ENCODE measurements at places on chromosomes 13 and 19.

DNA sequence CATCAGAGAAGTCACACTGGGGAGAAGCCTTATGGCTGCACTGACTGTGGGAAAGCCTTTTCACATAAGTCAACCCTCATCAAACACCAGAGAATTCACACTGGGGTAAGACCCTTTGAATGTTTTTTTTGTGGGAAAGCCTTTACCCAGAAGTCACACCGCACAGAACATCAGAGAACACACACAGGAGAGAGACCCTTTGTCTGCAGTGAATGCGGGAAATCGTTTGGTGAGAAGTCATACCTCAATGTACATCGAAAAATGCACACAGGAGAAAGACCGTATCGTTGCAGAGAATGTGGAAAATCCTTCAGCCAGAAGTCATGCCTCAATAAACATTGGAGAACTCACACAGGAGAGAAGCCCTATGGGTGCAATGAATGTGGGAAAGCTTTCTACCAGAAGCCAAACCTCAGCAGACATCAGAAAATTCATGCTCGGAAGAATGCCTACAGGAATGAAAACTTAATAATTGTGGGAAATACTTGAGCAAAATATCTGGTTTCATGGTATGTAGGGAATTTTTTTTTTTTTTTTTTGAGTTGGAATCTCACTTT is 30.7 kb downstream of the ZNF793 start:
- DNase-seq: no peak

- DNase-seq: no peak
Measured at GRCh38 chr19:11168568-11168967, 13.0 kb upstream of the SPC24 start.

DNA sequence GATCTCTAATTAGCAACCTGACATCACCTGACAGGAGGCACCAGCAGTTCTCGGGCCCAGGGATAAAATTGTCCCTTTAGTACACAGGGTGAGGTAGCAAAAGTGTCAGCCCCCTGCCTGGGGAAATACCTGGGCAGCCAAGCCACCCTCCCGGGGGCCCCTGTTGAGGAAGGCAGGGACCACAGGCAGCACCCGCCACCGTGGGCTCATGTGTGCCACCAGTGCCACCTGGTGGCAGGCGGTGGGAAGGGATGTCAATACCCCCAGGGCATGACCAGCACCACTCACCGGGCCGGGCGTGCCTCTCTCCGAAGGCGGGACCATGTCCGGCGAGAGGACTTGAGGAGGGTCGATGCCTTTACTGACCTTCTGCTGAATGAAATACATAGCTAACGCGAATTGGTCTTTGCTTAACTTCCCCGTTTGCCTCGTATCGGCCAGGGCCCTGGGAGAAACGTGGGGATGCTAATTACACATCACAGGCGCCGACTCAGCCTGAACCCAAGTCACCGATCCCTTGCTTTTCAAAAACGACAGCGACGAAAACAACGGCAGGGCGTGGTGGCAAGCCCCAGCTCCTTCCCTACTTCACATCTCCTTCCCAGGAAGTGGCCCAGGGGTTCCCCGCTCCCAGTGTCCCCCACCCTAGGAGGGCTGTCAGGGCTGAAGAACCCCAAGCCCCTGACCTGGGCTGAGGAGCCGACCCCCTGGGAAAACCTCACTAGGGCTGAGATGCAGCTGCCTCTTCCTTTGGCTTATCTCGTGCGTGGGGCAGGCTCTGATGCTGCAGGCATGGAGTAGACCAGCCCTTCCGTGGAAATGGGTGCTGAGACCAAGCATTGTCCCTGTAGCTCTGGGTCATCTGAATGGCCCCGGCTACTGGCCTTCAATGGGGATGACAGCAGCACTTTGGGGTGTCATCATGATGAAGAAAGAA is 53.8 kb downstream of the EPS15L1 start:
- DNase-seq: peak; percentile 72

GRCh38 chr13:111329641-111330040 is 9.2 kb downstream of the TEX29 start:
- no peak for DNase-seq

- DNase-seq: no peak
Measured at GRCh38 chr13:48006396-48006795, 5.3 kb upstream of the SUCLA2 start.

- peak; percentile 34 for DNase-seq
Measured at GRCh38 chr19:47111006-47111621, 2.5 kb downstream of the ZC3H4 start.

DNA sequence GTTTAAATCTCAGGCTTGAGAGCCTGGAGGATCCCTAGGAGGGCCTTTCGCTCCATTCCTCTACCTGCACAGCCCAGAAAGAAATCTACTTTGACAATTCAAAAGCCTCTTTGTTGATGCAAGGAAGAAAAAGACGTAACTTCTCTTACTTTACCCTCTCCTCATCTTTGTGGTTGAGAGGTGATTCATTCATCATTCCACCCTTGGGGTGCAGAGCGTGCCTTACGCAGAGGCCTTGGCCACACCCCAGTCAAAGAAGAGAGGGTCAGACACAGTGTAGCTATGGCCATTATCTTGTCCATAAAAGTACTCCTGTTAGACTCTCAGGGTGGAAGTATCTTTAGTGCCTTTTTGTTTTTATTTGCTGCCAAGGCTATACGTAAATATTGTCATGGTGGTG is 184.0 kb downstream of the IRS2 start:
- no peak for DNase-seq

DNA sequence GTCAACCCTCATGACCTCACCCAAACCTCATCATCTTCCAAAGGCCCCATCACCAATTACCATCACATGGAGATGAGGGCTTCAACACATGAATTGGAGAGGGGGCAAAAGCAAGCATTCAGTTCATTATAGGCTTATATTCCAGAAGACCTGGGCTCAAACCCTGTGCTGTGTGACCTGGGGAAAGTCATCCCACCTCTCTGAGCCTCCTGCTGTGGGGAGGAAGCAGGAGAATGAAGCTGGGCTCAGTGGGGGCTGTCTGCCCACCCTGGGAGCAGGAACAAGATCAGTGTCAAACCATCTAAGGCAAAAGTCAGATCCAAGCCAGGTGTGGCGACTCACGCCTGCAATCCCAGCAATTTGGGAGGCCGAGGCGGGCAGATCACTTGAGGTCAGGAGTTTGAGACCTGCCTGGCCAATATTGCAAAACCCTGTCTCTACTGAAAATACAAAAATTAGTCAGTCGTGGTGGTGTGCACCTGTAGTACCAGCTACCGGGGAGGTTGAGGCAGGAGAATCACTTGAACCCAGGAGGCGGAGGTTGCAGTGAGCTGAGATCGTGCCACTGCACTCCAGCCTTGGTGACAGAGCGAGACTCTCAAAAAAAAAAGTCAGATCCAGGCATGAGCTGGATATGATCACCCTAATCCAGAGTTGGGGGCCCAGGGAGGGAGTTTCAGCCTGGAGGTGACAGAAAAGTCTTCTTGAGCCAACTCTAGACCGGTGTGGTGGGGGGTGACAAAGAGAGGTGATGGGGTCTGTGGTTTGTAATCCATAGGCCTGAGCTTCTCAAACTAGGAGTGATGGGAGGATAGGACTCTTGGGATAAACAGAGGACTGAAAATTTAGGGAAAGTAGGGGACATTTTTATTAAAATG is 1.6 kb upstream of the TPM4 start:
- DNase-seq: no peak

DNA sequence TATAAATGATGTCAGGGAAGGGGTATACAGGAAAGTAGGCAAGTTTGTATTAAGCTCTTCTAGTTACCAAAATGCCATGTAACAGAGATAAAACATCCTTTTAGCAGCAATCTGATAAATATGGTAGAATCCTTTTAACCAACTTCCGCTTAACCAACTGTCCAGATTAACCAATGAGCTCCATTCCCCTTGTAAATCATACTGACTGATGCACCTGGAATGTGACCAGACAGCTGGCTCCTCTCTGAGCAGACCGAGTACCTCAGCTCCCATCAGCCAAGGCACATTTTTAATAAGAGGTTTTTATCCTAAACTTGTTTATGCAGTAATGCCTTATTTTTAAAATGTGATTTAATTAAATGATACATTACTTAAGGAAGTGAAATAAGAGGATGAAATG is 66.4 kb downstream of the KLF12 start:
- no peak for DNase-seq

DNA sequence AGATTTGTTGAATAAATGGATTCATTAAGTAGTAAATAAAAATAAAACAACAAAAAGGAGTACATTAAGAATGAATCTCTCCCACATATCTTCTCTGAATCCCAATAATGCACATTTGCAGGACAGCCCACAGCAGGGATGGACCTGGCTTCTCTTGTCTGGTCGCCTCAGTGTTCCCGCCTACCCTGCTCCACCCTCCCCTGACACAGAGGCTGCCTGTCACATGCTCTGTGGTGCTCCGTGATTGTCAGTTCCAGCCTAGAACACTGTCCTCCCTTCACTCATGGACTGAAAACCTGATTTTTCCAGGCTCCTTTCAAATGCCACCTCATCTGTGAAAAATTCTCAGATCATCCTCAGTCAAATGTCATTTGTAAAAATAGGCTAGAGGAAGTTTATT is 94.5 kb upstream of the GPR12 start:
- DNase-seq: no peak

DNA sequence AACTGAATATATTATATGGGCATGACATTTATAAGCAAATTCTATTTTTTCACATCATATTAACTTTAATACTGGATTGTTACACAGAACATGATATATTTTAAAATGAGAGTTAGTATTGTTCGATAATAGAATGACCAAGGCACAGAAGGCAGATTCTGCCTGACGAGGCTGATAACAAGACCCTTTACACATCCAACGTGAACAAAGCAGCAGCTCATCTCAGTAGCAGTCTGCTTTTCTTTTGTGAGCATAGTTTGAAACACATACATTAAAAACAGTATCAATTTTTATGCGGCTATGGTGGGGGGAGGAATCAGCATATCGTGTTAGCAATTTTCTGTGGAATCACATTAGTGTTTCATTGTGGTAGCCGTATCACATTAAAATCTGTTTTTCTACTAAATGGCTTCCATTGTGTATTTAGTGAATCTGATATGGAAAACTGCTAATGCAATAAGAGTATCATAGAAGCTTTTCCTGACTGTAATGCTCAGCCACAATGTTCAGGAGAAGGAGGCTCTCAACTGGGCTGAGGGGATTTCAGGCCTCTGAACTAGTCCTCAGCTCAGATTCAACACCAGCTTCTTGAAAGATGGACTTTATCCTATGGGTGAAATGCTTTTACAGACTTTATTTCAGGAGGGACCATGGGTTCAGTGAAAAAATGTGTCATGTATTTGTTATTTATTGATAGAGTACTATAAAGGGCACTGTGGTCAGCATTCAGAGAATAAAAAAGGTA is 4.0 kb downstream of the SMAD9 start:
- no peak for DNase-seq

DNA sequence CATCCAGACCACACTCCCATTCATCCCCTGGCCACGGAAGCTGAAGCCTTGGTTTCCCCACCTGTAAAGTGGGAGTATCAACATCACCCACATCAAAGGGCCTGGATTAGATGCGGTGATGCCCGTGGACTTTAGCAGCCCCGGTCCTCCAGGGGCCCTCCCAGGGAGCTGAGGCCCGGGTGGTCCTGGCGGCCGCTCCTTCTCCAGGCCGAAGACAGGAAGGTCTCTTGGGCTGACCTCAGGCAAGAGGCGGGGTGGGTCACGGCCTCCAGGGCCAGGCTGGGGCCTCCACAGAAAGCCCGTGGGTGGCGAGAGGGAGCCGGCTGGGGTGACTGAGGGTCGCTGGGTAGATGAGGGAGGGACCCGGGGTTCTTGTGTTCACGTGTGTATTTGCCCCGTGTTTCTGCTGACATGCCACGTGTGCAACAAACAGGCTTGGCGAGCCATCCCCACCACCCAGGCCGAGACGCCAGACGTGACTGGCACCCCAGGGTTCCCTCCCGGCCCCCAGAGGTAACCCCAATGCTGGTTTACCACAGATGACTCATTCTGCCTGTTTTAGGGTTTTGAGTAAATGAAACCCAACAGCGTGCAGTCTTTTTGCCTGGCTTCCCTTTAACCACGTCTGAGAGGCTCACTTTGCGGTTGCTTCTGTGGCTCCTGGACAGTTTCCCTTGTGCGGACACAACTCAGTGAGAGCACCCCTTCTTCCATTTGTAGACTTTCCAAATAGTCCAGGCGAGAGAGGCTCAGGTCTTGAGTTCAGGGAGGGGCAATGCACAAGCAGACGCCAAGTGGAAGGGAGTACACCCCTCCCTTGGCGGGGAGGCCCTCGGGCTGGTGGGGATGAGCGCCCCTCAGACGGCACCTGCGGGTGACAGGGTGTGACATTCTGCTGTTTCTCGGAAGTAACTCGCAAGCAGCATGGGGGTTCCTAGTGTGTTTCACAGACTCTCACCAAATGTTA is 42.9 kb downstream of the C13orf46 start:
- DNase-seq: no peak

DNA sequence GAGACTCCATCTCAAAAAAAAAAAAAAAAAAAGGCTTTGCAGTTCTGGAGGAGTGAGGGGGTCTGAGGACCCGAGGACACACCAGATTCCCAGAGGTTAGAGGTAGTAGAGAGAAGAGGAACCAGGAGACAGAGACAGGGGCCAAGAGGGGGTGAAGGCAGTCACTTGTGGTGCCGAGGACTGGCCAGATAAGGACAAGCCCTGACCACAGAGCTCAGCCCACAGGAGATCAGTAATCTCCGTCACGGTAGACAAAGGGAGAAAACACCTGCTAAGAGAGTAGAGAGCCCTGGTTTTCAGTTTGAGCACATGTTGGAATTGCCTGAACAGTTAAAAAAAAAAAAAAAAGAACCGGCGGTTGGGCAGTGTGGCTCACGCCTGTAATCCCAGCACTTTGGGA is 1.7 kb upstream of the PRAM1 start:
- no peak for DNase-seq

DNA sequence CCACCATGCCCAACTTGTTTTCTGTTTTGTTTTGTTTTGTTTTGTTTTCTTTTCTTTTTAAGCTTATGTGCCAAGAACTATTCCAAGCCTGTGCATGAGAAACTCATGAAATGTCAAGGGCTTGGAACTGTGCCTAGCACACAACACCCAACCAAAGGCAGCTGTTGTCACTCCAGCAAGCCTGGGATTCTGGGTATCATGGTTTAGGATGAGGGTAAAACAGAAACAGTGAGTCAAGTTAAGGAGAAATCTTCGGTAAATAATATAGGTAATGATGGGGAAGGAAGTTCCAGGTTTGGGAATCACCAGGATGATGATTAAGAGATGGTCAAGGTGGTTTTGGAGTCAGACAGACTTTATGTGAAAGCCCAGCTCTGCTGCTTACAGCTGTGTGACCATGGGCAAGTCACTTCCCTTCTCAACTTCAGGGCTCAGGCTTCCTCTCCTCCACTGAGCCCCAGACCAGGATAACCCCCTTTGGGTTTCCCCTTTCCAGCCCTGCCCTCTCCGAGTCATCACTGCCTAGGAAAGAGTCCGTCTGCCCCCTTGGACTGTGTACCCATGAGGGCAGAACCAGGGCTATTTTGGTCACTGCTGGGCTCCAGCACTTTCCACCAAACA is 5.0 kb downstream of the PVR start:
- peak; percentile 74 for DNase-seq

GRCh38 chr19:8397271-8397670 is 7.1 kb downstream of the RAB11B start:
- DNase-seq: no peak

- DNase-seq: no peak
Measured at GRCh38 chr13:39374741-39375189, 228.2 kb downstream of the LHFPL6 start.

Data from heart right ventricle (tissue), 16 donors.